ENCODE measurements at places on chromosomes 1 and 21.

DNA sequence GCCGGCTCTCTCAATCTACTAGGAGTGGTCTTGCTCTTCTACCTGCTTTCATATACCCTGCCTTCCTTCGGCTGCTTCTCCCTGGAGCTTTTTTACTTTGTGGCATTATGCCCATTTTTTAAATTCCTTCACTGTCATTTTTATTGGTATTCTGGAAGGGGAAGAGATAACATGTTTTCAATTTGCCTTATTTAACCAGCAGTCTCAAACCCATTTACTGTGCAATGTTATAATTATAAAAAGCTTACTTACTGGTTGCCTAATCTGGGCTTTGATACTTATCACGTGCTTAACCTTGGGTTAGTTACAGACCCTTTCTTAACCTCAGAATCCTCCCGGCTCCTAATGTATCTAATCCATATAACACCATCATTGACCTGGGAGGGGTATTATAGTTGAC lies 128.1 kb downstream of the SIPA1L2 start:
- no peak for DNase-seq

GRCh38 chr21:40683349-40683748 lies 163.6 kb downstream of the DSCAM start:
- DNase-seq: no peak

DNA sequence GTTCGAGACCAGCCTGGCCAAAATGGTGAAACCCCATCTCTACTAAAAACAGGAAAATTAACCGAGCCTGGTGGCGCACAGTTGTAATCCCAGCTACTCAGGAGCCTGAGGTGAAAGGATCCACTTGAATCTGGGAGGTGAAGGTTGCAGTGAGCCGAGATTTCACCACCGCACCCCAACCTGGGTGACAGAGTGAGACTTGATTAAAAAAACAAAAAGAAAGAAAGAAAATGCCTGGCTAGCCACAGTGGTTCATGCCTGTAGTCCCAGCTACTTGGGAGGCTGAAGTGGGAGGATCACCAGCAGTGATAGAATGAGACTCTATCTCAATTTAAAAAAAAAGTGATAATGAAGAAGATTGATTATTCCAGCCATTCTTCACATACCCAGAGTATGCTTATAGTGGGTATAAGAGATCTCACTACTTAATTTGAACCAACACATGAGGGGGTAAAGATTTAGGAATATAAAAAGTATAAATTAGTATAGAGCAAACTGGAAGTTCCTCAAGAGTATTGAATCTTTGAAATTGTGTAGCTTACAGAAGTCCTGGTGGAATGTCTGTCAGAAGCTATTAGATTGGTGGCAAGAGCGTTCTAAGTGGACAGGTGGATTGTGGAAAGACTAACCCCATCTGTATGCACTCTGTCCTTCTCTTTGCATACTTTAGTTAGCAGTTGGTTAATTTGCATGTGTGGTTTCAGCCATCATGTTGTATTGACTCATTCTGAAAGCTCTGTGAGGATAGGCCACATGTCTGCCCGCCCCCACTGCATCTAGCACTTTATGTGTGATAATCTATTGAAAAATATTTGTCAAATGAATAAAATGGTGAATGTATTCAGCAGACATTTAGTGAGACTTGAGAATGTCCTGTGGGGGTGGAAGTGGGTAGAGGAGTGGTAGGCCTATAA lies 25.0 kb downstream of the RLF start:
- peak; percentile 56 for DNase-seq

GRCh38 chr1:38781872-38782617 lies 77.5 kb downstream of the RRAGC start:
- DNase-seq: no peak

DNA sequence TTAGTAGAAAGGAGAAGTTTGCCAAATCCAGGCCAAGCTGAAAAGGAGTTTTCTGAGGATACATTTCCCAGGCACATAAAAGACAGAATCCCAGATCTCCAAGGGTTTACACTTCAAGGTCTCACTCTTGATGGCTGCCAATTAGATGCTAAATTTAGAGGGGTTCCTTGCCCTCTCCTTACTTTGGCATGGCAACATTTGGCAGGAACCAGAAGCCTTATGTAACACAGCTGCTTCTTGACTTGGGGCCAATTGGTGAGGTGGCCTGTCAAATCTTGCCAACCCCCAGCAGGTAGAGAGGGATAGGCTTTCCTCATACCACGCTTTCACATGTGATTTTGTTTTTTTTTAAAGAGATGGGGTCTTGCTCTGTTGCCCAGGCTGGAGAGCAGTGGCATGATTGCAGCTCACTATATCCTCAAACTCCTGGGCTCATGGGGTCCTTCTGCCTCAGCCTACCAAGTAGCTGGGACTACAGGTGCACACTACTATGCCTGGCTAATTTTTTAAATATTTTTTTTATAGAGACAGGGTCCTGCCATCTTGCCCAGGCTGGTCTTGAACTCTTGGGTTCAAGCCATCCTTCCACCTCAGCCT lies 25.2 kb upstream of the NKAIN1 start:
- DNase-seq: no peak

- no peak for DNase-seq
These were observed 323.5 kb upstream of the LRRC7 start for GRCh38 chr1:69244211-69244610.

GRCh38 chr1:197391303-197392226 lies 123.5 kb downstream of the CRB1 start:
- no peak for DNase-seq

DNA sequence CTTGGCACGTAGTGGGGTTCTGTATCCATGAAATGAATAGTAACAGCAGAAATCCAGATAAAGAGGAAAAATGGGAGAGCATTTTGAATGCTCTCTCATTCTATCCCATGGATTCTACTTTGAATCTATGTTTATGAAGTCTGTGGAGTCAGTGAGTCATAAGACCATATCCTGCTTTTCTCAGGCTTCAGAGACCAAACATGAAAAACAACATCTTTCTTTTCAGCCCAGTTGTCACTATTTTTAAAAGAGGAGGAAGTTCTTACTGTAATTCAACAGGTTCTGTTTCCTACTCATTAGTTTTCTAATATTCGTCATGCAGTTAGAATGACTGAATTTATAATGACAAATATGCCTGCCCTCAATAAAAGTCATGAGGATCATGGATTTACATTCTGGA lies 39.4 kb upstream of the CD55 start:
- DNase-seq: no peak

Measured in AG04449 (cell line).